ENCODE measurements at places on chromosomes 3 and 15.

GRCh38 chr3:113166719-113167492 lies 44.5 kb upstream of the BOC start:
- no peak for DNase-seq

- no peak for DNase-seq
Measured at GRCh38 chr3:29385046-29385830, 104.4 kb downstream of the RBMS3 start.

DNA sequence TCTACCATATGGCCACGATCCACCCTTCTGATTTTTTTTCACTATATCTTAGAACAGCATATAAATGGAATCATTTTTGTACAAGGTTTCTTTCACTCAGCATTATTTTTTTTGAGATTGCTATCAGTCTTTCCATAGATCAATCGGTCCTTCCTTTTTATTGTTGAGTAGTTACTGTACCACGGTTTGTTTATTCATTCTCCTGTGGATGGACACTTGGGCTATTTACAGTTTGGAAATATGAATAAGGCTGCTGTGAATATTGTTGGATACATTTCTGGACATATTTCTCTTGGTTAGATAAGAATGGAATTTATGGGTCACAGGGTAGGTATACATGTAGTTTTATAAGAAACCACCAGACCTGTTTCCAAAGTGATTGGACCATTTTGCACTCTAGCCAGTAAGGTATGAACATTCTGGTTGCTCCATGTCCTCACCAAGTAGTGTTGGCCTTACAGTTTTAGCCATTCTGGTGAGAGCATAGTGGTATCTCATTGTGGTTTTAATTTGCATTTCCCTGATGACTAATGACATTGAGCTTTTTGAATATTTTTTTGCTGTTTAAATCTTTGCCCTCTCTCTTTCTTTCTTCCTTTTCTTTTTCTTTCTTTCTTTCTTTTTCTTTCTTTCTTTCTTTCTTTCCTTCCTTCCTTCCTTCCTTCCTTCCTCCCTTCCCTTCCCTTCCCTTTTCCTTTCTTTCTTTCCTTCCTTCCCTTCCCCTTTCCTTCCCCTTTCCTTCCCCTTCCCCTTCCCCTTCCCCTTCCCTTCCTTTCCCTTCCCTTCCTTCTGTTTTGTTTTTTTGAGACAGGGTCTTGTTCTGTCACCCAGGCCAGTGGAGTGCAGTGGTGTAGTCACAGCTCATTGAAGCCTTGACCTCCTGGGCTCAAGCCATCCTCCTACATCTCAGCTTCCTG lies 49.2 kb downstream of the LRRK1 start:
- no peak for DNase-seq

GRCh38 chr3:169199283-169199682 lies 464.2 kb downstream of the MECOM start:
- DNase-seq, result no peak

GRCh38 chr3:188185717-188186251 lies 31.8 kb downstream of the LPP start:
- DNase-seq, result no peak

DNA sequence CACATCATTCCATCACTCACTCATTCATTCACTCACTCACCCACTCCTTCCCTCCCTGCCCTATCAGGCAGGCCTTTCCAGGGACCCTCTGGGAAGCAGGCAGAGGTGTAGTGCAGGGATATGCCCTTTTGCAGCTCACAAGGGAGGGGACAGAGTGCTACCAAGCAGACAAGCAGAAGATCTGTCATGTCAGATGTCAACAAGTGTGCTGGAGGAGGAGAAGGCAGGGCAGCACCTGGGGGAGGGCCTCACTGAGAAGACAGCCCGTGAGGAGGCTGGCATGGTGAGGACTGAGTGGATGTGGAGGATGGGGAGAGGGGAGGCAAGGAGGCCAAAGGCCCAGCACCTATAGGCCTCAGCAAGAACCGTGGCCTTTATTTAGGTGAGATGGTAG lies 15.3 kb downstream of the ABTB1 start:
- DNase-seq, result no peak

DNA sequence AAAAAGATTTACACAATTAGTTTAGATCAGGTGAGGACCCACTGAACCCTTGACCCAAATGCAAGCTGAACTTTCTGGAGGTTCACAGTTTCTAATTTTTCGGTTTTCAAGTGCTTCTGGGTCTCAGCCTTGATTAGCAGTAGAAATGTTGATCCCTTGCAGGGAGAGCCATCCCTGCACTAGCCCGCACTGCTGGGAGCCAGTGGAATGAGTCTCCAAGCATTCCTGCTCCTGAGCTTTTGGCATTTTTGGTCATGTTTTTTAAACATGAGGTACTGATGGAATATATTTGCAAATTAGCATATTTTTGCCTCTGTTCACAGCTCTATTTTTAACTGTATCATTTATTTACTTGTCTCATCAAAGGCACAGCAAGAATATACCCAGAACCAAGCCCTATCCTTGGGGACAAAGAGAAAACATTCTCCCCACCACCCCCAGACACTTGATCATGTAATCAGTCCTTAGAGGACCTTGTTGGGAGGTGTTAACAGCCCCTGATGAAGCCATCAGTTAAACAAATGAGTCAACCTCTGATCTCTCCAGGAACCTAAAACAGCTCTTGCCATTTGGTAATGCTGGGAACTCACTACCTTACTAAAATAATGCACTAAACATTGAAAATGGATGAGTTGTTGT lies 119.0 kb upstream of the CTDSPL start:
- no peak for DNase-seq

GRCh38 chr3:8651418-8652323 lies 7.1 kb upstream of the SSUH2 start:
- no peak for DNase-seq

DNA sequence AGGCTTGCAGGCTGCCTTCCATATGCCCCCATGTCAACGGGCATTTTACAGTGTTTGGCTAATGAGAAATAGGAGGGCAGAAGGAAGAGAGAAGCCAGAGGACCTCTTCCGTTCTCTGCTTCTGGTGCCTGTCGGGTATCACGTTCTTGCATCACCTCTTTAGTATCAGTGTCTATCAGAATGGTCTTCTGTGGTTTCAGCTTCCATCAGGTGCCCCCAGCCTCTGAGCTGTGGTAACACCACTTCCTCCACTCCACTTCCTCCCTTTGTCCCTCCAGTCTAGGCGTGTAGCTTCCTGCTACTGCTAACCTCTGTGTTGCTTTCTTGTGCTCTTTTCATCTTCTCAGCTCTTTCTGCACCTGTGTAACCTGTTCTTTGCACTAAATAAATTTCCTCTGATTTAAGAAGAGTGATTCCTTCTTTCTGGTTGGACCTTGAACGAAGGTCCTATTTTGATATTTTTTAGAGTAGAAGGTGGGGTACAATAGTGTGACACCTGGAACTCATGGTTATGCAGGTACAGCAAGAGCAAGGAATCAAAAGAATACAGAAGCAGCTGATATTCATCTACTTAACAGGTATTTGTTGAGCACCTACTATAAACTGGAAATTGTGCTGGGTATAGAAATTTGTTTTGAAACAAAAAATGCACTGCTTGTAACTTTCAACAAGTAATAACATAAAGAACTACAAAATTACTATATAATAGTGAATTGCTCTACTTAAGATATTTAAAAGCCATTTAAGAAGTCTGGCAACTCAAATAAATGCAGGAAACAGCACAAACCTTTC lies 27.4 kb upstream of the FOXB1 start:
- DNase-seq, result no peak

DNA sequence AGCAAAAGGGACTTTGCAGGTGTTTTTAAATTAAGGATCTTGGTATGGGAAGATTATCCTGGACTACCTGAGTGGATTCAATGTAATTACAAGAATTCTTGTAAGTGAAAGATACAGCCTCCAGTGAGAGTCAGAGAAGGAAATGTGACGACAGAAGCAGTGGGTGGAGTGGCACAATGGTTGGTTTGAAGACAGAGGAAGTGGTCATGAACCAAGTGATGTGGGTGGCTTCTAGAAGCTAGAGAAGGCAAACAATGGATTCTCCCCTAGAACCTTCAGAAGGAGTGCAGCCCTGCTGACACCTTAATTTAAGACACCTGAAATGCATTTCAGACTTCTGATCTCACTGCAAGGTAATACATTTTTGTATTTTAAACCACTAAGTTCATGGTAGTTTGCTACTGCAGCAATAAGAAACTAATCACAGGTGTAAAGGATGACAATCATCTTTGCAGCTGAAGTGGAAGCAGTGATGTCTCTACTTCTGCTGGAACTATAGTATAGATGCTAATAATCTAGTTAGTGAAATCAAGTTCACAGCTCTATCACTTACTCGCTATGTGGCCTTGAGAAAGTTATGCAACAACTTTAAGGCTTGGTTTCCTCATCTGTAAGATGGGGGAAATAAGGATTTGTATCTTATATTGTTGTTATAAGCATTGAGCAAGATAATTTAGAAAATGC lies 403.4 kb upstream of the SUCLG2 start:
- DNase-seq, result no peak

DNA sequence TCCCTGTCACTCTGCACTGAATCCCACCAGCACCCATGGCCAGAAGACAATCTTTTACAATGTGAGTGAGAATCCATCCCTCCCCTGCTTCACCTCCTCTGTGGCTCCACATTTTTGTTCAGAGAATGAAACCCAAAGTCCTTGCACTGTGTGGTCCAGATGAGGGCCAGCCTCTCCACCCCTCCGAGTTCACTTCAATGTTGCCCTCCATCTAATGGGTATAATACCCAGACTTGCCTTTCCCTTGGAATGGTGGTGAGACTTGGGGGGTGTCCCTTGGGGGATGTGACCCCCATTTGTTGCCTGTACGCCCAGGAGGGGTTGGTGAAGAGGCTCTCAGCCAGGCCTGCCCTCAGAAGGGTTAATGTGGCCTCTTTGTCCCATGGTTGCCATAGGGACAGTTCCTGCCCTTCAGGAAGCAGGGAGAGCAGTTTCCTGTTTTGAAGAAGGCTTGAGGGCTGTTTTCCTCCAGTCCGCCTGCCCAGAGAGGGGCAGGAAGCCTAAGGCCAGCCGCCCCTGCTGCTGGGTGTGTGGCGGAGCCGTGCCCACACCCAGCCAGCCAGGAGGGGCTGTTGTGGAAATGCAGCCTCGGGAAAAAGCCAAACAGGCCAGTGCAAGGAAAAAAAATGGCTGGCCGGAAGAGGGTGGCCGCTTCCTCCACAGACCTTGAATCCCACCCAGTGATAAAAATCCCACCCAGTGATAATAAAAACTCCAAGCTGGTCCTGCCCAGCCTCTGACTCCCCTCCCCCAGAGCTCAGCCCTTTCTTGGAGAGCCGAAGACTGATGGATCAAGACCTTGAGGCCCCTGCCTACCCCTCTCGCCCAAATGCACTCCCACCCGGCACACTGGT lies 14.6 kb upstream of the FGD5 start:
- DNase-seq, result no peak

GRCh38 chr3:107810171-107811071 lies 280.4 kb downstream of the CD47 start:
- DNase-seq, result no peak

DNA sequence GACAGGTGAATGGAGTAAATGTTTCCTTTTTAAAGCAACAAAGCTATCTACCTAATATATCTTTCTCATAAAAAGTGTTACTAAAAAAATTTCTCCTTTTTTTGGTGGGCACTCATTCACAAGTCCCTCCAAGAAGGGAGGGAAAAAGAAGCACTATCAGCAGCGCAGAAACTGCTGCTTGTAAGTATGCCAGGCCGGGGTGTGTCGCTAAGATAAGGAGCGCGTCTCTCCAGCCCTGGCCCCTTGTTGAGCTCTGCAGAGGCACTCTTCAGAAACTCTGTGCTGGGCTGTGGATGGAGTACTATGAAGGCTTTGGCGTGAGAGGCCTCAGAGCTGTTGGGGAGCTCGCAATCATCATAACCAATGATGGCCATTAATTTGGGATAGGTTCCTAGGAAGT lies 49.1 kb downstream of the ZDHHC3 start:
- no peak for DNase-seq

DNA sequence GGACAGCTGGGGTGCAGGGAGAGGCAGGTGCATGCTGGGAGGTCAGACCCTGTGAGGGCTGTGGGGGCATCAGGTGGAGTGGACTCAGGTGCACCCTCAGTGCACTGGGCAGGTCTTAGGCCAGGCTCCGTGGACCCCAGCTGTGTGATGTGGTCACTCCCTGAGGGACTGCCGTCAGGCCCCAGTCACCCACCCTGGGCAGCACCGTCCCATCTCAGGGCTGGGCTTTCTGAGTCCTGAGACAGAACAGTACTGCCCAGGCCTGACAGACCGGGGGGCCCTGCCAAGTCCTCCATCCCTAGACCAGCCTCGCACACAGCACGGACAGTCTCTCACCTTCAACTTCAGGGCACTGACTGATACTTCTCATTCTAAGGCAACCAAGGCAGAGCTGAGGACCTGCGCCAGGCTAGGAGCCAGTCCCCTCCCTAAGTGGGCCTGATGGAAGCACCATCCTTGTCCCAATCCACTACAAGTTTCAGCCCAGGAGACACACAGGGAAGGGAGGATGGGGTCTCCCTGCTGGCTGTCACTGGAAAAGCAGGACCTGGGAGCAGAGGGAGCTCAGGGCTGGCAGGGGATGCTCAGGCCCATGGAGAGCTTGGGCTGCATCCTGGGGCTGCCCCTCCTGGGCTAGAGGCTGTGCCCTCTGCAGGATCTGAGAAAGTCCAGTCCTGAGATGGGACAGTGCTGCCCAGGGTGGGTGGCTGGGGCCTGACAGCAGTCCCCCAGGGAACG lies 86.3 kb downstream of the LMLN start:
- DNase-seq, result no peak

DNA sequence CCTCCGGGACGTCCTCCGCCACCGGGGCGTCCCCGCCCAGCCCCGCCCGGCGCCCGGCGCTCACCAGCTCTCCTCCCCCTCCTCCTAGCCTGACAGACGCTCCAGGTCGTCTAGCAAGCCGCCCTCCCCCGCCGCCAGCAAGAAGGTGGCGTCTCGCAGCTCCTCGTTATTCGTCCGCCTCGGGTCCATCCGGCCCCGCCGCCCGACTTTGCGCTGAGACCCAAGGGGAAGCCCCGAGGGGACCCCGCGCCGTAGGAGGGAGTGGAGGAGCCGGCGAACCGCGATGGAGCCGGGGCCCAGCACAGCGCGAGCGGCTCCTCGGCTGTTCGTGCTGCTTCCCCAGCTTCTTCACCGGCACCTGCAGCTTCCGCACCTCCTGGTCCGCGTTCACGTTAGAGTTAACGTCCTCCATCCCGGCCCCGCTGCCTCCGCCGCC lies 26.3 kb upstream of the MTHFS start:
- DNase-seq, result no peak

DNA sequence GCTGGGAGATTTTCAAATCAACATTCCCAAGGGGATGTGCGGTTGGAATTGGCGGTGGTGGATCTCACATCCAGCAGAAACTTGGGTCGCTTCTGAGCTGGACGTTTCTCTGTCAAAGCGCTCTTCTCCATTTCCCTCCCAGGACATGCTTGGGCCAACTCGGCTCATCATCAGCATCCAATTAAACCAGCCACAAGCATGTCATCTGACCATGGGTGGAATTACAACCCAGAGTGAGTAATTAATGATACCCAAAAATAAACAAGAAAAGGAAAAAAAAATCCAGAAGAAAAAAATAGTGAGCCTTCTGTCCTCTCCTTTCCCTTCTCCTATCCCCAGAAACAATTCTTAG lies 111.2 kb downstream of the XXYLT1 start:
- no peak for DNase-seq

DNA sequence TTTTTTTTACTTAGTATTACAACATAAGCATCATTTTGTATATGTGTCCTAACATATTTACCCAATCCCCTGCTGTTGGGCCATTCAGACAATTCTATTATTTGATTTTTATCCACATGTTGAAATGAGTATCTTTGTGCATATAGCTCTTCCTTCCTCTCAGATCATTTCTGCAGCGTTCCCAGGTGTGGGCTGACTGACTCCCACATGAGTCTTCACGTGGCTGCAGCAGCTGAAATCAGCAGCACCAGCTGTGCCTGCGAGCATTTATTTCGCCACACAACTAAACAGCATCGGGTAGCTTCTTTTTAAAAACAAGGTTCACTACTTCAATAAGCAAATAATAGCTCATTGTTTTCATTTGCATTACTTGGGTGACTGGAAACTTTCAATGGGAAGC lies 44.5 kb upstream of the PDE8A start:
- DNase-seq, result no peak
